ENCODE measurements at places on chromosomes 13 and 19.

DNA sequence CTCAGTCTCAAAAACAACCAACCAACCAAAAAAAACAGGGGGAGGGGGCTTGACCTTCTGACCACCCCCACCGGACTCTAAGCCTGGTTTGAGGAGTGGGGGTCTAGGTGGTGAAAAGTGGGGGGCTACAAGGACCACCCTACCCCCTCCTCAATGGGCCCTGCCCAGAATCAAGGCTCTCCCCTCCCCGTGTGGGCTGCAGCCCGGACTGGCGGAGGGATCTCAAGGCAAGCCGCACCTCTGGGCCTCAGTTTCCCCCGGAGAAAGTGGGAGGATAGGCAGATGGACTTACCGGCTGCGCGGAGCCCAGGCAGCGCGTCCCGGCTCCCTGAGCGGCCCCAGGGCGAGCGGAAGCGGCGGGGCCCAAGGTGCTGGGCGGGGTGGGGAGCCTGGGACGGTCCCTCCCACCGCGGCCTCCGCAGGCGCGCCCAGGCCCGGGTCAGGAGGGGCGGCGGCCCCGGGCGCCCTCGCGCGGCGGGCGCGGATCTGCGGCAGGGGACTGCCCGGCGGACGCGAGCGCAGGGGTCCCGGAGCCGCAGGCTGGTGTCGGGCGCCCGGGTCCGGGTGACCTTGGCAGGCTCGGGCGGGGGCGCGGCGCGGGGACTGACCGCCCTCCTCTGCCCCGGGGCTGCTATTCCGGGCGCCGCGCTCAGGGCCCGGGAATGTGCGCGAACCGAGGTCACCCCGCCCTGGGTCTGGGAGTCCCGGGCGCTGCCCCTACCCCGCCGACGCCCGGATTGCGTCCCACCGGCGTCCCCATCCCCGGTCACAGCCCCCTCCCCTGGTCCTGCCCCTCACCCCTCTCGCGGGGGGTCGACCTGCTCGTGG, at the start of gene ADAMTSL5:
TSS of gene ADAMTSL5 (minus strand) at position 349 of the 828 bp plus-strand sequence. CDS start 2,076 bp downstream, outside the sequence.
- DNase-seq, result peak; percentile 66

DNA sequence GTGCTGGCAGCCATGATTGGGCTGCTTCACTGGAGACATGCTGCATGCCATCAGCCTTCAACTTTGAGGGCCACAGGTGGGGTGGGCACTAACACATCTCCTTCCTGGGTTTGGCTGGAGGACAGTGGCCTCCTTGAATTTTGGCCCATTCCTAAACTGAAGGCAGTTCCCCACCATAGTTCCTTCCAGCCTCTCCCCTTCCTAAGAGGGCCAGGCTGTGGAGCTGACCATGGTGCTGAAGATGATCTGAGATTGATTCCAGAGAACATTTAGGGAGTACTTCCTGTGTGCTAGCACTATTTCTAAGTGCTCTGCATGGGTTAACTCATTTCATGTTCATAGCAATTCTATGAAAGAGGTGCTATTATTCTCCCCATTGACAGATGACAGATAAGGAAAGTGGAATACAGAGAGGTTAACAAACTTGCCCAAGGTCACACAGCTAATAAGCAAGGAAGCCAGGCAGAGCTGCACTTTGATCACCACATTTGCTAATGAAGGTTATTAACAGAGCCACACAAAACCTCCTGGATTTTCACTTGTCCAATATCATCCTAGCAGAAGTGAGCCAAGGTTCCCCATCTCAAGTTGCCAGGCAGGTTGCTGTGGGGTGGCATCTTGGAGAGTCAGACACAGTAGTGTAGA, 175.3 kb downstream of the ZIC5 start:
- DNase-seq, result peak; percentile 9

DNA sequence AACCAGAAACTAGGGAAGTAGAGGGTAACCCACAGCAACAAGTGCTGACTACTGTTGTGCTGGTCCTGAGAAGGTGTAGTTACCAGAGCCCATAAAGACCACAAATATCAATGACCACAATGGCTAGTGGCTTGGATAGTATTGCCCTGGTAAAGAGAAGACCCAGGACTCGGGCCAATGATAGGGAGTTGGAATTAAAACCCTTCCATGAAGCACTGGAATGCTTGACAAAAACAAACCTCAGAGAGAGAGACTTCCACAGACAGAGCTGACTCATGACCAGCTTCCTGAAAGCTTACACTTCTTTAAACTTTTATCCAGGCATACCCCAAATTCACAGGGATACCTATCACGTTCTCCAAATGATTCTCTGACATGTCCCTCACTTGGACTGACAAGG, 60.5 kb downstream of the WDR87 start:
- no peak for DNase-seq

DNA sequence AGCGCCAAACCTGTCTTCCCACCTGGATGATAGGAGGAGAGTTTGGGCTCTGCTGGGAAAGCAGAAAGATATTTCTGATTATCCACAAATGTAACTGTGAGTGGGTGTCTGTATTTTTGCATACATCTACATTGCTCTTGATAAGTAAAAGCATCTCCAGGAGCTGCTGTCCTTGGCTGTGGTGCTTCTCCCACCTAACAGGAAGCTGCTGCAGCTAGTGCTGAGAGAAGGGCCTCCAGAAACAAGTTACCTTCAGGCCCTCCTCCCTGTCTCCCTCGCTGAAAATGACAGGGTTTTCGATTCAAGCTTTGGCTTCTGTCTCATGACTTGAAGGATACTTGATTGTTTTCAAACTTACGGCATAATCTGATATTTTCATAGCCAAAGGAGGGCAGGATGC, 90.1 kb downstream of the FOXO1 start:
- no peak for DNase-seq

GRCh38 chr19:11435833-11436313, 438 bp downstream of the PRKCSH start:
- DNase-seq, result no peak

GRCh38 chr13:33069365-33069764, 53.1 kb downstream of the KL start:
- no peak for DNase-seq

DNA sequence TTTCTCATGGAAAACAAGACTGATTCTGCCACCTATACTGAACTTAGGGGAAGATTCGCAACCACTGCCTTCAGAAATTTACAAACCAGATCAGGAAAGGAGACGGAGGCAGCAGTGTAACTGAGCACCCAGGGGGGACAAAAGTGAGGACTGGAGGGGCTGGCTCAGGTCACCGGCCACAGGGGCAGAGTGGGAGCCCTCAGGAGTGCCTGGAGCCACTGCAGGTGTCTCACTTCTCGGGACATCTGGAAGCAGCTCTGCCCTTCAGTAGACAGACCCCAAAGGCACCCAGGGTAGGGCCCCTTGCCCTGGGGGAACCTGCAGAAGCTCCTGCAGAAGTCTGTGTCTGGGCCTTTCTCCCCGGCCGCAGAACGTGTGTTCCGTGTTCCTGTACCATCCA, 5.8 kb downstream of the ARHGEF7 start:
- DNase-seq, result no peak

- no peak for DNase-seq
These were observed 4.0 kb downstream of the GNA11 start for GRCh38 chr19:3098141-3098514.

DNA sequence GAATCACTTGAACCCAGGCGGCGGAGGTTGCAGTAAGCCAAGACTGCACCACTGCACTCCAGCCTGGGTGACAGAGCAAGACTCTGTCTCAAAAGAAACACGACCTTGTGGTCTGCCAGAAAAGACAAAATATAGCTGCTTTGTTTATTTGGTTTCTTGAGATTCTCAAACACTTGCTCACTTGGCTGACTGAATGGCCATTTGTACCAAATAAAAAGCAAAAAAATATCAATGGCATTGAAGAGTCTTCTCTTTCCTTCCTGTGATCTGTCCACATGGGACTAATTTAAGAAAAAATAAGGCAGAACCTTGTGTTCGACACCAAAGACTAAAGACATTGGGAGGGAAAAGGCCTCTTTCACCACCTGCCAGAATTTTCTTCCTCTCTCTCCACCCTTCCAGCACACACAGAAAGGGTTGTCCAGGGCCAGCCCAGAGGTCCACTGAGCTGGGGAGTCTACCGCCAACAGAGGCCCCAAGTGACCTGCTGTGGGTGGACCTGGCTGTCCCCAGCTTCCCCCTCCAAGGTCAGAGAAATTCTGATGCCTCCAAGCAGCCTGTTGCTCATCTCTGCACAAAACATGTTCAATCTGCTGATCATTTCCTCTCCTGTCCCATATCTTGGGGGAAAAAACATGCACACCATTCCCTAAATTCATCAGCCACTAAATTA, 5.9 kb downstream of the BRME1 start:
- no peak for DNase-seq

- no peak for DNase-seq
These were observed 4.8 kb downstream of the F2RL3 start for GRCh38 chr19:16893686-16893989.

GRCh38 chr13:76750126-76750525, 136.1 kb downstream of the KCTD12 start:
- no peak for DNase-seq

DNA sequence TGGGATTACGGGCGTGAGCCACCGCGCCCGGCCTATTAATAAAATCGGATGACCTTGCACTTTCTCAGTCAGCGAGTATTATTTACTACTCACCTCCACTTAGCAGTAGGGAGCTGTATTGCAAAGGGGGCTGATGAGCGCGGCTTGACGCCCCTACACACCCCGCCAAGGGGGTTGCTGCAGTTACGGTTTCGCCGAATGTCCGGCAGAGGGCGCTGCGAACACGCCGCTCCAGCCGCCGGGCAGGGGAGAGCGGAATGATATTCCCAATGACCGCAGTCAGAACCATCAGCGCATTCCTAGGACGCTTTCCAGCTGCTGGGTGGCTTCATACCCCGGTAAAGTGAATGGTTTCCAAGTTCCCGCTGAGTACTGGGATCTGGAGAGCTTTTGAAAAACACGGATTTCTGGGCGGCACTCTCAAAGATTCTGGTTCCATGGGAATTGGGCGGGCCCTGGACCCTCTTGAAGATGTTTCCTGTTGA, 30.0 kb upstream of the TPT1 start:
- DNase-seq, result peak; percentile 42

GRCh38 chr19:15426485-15427349, 7.9 kb upstream of the AKAP8L start:
- DNase-seq, result no peak

GRCh38 chr19:45117167-45117594, 24.2 kb downstream of the PPP1R37 start:
- peak; percentile 32 for DNase-seq

DNA sequence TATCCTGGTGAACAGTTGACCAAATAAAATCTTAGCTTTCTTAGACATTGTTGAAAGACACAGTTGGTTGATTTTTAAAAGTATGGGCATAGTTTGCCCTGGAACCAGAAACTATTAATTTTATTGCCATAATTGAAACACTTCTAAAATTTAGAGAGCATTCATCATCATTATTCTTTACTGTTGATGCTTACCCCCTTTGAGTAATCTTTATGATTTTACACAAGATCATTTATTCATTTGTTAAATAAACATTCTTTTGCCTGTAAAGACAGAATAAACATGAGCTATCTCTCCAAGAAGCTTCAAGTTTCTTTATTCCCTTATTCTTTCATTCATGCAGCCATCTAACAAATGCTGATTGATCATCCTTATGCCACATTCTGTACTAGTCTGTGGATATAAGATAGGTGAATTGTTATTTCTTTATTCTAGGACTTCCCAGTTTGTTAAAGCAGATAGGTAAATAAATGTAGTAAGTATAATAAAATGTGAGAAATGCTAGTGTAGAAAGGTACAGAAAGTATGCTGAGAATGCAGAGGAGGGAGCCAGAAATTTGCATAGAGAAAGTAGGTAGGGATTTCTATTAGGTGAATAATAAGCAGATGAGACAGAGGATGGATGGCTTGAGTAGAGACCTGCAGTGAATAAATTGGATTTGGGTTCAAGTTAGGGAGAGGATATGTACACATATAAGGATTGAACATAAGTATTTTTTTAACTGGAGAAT, 8.2 kb downstream of the SERTM1 start:
- no peak for DNase-seq

- DNase-seq, result peak; percentile 43
These were observed 49.6 kb upstream of the MED4 start for GRCh38 chr13:48144413-48145035.

GRCh38 chr13:35255241-35255640, 221.2 kb downstream of the MAB21L1 start:
- DNase-seq, result no peak

- DNase-seq, result peak; percentile 65
These were observed 43.1 kb downstream of the CEBPG start for GRCh38 chr19:33416307-33417215.

GRCh38 chr19:54532528-54532927, 29.9 kb downstream of the LAIR2 start:
- peak; percentile 28 for DNase-seq

DNA sequence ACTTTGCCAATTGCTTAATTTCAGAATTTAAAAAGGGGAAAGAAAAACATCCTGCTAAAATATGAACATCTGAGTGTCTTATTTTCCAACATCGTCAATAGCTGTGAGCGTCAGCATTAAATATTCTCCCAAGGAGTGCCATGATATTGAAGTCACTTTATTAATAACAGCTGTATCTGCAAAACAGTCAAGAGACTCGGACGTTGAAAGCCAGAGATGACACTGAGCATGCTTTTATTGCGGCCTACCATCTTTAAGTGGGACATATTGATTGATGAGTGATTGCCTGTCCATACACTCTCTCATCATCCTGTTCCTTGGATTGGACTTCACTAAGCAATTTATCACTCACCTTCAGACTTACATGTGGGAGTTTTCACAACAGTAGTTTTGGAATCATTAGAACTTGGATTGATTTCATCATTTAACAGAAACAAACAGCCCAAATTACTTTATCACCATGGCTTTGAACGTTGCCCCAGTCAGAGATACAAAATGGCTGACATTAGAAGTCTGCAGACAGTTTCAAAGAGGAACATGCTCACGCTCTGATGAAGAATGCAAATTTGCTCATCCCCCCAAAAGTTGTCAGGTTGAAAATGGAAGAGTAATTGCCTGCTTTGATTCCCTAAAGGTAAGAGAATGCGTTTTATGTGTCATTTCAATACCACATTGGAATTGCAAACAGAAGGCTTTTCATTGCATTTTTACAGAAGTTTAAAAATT, 53.8 kb downstream of the MBNL2 start:
- DNase-seq, result no peak

DNA sequence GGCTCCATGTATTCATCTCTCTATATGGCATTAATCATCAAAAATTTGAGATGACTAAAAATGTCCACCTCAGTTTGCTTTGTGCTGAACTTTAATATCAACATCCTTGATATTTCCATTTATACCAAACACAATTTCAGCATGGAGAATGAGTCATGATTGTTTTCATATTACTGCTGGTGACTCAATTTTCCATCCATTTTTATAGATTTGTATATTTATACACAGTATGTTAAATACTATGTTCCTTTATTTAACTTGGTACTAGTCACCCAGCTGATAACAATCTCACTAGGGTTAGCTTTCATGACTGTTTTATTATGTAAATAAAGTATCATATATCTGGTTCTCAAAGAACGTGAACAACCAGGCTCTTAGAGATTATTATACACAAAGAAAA, 1255.1 kb downstream of the SLITRK1 start:
- DNase-seq, result no peak

- peak; percentile 20 for DNase-seq
These were observed 18.7 kb upstream of the ZNF888 start for GRCh38 chr19:52941941-52942385.

- peak; percentile 21 for DNase-seq
These were observed 10.2 kb downstream of the DHRS12 start for GRCh38 chr13:51793570-51794271.
